Pericardium fibroblast (primary cell): ENCODE measurements at places on chromosomes 12 and 14. TPM values are rescaled to one million over a fixed set of nuclear protein-coding genes. Genes with fewer than 3 reads are reported as not detected.

Gene COX8C
- total RNA-seq: not detected in 2 replicates

Gene ACOT4
- 0.09 and 0.70 TPM in 2 replicates for total RNA-seq

Gene FGD4
- total RNA-seq: 7.5 and 8.1 TPM in 2 replicates

Gene TTC6
- not detected in 2 replicates for total RNA-seq

Gene KRT8
- 48.8 and 158 TPM in 2 replicates for total RNA-seq

Gene APAF1
- 16.8 and 24.6 TPM in 2 replicates for total RNA-seq

Gene SMIM41
- 2.0 TPM in 1 of 2 replicates, not detected in the other for total RNA-seq

Gene SAMD15
- total RNA-seq: 0.34 and 1.3 TPM in 2 replicates

Gene B3GNT4
- total RNA-seq: 0.70 TPM in 1 of 2 replicates, not detected in the other

Gene CPSF2
- 14.2 and 36.3 TPM in 2 replicates for total RNA-seq

Gene TMX1
- 23.8 and 28.4 TPM in 2 replicates for total RNA-seq

Gene TESPA1
- not detected in 2 replicates for total RNA-seq
